ENCODE measurements at places on chromosomes 5 and 9.

- no peak for DNase-seq
These were observed 3.3 kb upstream of the PLGRKT start for GRCh38 chr9:5441043-5441442.

GRCh38 chr9:98897745-98898144, 46.0 kb upstream of the COL15A1 start:
- DNase-seq, result no peak

- DNase-seq, result no peak
These were observed 53.3 kb downstream of the JADE2 start for GRCh38 chr5:134578578-134579283.

DNA sequence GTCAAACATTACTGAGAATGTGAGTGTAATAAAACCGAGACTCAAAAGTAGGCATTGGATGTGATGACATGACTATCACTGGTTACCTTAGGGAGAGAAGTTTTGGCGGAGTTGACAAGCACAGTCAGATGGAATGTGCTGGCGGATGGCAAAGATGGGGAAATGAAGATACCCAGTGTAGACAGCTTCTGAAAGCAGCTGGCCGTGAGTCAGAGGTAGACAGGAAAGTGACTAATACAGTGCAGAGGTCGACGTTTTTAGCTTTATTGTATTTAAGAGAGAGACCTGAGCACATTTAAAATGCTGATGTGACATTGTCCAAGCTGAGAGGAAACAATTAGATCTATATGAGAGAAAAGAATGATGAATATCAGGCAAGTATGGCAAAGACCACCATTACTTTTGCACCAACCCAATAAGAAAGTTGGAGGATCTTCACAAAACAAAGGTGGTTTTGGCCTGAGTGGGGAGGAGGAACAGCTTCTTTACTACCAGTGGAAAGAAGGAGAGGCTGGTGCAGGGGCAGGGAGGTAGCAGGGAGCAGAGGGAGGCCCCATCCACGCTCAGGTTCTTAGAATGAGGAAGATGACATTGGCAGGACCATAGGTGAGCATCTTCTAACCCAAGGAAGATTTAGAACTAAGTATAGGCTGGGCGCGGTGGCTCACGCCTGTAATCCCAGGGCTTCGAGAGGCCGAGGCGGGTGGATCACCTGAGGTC, 36.7 kb upstream of the KCNIP1 start:
- DNase-seq, result no peak

- DNase-seq, result no peak
These were observed 168.6 kb downstream of the MPDZ start for GRCh38 chr9:13110766-13111417.

GRCh38 chr5:54221135-54221534, 89.2 kb downstream of the ARL15 start:
- no peak for DNase-seq

GRCh38 chr5:86124333-86124732, 493.4 kb upstream of the COX7C start:
- no peak for DNase-seq

- no peak for DNase-seq
These were observed 140.5 kb upstream of the COL5A1 start for GRCh38 chr9:134500931-134501760.

GRCh38 chr5:171486613-171487012, 67.2 kb downstream of the FGF18 start:
- no peak for DNase-seq

GRCh38 chr5:121725450-121725849, 126.2 kb upstream of the FTMT start:
- no peak for DNase-seq

- no peak for DNase-seq
These were observed 204.1 kb downstream of the CDH12 start for GRCh38 chr5:22649074-22649473.

DNA sequence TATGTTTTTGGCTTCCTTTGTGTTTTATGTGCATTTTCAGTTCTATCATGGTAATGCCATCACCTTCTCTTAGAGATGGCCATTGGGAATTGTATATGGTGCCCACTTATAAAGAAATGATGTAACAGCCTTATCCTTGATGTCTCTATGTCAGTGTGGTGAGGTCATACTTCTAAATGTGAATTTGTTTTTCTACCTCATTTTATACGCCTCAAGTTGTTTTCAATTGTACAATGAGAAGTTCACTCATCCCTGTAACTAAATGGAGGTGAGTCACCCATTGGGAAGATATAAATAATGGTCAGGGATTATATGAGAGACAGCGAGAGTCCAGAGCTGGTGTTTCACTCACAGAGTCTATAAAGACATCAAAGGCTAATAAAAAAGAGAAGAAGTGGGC, 402.4 kb downstream of the AGTPBP1 start:
- DNase-seq, result no peak

- DNase-seq, result no peak
These were observed 153.0 kb upstream of the FTMT start for GRCh38 chr5:121698690-121699089.

- no peak for DNase-seq
These were observed 159.3 kb downstream of the SPATA31D1 start for GRCh38 chr9:82147798-82148425.

DNA sequence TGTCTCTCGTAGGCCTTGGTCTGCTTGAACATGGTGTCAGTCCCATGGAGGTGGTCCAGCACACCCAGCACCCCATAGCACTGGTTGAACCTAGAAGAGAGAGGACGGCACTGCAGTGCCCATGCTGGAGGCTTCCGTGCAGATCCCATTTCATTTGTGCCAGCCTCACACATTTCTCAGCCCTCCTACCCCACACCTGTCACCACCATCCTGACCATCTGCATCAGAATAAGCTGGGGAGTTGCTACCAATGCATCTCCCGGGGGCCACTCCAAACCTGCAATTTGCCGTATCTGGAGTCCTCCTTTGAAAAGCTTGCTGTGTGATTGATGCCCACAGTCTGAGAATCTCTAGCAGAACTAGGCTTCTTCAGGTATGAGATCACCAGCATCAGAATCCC, 30.0 kb downstream of the FAXDC2 start:
- DNase-seq, result no peak

DNA sequence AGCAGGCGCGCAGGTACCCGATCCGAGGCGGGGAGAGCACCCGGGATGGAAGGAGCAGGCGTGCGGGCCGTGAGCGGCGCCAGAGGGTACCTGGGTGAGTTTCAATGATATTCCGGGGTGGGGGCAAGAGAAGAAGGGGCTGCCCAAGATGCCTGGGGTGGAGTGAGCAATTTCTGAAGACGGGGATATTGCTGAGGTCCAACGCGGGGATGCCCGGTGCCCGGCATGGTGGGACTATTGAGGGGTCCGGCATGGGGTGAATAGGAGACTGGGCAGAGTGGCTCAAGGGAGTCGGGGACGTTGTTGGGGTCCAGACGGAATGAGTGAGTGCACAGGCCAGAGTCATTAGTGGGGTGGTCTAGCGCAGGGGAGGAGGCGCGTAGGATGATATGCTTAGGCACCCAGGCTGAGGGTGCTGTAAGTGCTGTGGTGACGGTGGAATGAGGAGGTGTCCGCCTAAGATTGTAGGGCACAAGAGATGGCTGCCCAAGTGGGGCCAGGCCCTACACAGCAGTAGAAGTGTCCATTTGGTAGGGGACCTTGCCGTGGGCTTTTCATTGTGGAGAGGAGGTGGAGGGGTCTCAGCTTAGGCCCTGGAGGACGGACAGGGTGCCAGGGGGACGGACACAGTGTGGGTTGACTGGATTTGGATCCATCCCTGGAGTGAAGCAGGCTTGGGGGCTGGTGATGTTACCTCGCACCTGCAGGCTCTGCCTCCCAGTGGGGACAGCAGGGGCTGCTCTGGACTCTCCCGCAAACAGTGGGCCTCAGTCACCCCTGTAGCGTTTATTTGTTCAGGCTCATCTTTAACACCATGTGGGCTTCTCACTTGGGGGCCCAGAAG, 719 bp downstream of the MIGA2 start:
- no peak for DNase-seq

GRCh38 chr5:95621839-95622629, 2.1 kb downstream of the GPR150 start:
- DNase-seq, result no peak

DNA sequence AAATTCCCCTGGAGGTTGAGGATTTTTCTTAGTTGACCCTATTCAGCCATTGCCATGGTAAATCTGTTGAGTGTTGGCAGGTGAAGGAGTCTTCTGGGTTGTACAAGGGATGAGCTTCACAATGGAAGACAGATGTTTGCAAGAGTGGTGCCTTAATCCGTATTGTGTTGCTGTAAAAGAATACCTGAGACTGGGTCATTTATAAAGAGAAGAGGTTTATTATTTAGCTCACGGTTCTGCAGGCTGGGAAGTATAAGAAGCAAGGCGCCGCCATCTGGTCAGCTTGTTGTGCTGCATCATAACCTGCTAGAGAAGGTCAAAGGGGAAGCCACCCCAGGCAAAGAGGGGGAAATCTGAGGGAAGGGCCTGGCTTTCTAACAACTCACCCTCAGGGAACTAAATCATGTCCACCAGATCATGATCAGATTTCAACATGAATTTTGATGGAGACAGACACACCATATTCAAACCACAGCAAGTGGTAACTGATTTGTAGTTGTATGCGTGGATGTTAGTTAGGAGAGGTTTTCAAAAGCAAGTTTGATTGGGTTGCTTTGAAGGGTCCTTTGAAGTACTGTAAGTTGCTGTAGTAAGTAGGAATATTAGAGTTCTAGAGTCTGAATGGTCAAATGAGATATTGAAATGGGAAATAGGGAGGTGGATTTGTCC, 2.5 kb downstream of the TNPO1 start:
- DNase-seq, result peak; percentile 51

DNA sequence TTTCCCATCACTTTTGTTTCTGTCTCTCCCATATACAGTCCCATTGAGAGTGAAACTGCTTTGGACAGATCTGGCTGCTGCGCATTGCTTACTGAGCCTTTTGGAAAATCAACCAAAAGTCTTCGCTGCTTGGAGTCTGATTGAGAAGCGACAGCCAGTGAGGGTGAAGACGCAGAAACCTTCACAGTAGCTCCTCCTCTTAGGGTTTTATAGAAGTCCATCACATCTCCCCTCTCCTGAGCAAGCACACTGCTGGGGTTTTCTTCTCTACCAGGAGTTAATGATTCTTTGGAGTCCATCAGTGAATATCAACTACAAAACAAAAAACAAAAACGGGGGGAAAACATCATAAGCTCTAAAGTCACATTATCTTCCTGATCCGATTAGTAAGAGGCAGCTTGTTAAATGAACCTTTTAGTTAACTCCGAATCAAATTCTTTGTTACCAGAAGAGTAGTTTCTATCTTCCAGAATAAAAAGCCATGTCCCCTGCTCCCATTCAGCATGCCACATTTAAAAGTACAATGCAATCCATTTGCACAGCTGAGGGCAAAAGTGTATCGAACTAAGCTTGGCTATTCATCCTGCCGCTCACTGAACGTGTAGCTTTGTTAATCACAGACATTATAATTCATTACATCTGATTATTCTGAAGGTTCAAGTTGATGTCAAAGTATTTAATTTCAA, 2.8 kb downstream of the NR3C1 start:
- DNase-seq, result no peak

DNA sequence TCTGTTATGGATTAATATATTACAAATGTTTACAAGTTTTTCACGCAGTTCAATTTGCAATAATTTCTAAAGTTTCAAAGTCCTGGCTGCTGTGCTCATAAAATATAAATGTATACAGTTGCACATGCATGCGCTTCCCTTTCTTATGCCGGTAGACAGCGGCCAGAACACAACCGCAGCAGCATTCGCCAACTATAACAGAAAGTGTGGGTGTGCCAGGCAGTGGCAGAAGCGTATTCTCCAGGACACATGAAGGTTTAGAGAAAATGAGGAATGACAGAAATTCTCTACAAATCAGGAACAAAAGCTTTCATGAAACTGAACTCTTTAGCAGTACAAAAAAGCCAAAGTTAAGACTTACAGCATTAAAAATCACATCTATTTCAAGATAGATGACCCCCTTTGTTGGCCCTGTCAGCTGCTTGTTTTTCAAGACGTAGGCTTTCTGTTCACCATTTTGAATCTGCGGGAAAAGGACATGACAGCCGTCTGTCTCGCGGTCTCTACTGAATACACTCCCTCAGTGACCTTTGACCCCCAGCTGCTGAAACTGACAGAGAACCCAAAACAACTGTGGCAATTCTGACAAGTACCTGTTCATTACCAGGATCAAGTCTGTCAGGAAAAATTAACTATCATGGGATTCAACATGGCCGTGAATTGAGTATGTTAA, 252.2 kb downstream of the SLF1 start:
- no peak for DNase-seq

GRCh38 chr5:78587775-78588291, 60.7 kb downstream of the LHFPL2 start:
- DNase-seq, result no peak
